ENCODE measurements at places on chromosomes 1 and 21.

DNA sequence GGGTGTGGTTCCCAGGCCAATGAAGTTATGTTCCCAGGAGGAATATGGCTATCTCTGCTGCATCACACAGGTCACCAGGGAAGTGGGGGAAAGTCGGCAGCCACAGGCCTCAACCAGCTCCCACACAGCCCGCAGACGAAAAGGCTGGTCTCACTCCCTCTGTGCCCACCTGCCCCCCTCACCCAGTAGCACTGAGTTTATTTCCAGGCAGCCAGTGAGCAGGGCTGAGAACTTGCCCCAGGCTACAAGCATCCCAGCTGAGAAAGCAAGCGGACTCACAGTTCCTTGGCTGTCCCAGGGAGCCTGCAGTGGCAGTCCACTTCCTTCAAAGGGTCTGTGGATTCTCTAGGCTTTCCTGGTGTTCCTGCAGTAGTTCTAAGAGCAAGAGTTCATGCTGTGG is 68.9 kb downstream of the SLC5A9 start:
- no peak for DNase-seq

DNA sequence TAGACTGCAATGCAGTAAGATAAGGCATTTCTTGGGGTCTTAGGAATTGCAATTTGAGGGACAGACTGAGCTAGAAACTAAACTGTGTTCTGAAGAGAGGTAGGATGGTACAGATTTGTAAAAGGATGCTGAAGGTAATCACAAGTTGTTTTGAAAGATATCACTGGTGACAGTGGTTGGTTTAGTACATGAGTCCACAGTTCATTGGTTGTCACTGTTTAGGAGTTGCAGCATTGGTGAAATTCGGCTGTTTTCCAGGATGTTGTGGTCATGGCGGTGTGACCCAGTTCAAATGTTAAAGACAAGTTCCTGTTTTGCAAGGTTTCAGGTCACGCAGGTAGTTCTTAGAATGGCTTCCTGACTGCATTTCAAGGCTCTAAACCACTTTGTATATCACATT is 292.8 kb upstream of the B3GALT2 start:
- peak; percentile 51 for DNase-seq

- no peak for DNase-seq
Measured at GRCh38 chr1:230250666-230251065, 175.5 kb downstream of the PGBD5 start.

GRCh38 chr1:205706601-205707502 is 26.5 kb upstream of the SLC45A3 start:
- no peak for DNase-seq

DNA sequence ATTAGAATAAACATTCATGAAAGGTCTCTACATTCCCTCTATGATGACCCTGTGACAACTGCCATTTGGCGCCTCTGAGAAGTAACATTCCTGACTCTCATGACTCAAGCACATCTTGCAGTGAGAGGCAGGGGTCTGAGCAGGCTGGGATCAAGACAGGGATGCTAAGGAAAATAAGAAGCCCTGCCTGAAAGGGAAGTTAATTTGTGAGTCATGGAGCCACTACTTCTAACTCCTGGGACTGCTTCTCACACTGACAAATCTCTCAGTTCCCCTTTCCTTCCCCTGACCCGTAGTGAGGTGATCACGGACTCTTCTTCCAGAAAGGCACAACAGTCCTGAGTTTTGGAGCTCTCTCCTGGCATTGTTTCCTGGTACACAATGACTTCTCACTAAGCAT is 231.9 kb downstream of the TNR start:
- no peak for DNase-seq

DNA sequence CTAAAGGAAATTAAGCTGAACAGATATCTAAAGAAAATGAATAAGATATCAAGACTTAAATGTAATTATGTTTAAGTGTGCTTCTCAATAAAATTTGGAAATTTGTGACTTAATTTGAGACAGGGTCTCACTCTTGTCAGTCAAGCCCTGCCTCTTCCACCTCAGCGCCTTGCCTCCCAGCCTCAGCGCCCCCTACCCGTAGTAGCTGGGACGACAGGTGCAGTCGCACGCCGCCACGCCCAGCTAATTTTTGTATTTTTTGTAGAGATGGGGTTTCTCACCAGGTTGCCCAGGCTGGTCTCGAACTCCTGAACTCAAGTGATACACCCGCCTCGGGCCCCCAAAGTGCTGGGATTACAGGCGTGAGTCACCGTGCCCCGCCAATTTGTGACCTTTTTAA is 117.0 kb downstream of the CLEC20A start:
- no peak for DNase-seq

GRCh38 chr1:191074881-191075280 is 597.2 kb upstream of the BRINP3 start:
- DNase-seq = no peak

GRCh38 chr1:21865943-21866706 is 54.1 kb downstream of the LDLRAD2 start:
- no peak for DNase-seq

- DNase-seq = no peak
Measured at GRCh38 chr1:119116725-119117124, 23.7 kb downstream of the WARS2 start.

- DNase-seq = no peak
Measured at GRCh38 chr1:12083766-12084165, 20.7 kb downstream of the TNFRSF8 start.

- no peak for DNase-seq
Measured at GRCh38 chr1:108583757-108584427, 24.0 kb downstream of the EEIG2 start.

DNA sequence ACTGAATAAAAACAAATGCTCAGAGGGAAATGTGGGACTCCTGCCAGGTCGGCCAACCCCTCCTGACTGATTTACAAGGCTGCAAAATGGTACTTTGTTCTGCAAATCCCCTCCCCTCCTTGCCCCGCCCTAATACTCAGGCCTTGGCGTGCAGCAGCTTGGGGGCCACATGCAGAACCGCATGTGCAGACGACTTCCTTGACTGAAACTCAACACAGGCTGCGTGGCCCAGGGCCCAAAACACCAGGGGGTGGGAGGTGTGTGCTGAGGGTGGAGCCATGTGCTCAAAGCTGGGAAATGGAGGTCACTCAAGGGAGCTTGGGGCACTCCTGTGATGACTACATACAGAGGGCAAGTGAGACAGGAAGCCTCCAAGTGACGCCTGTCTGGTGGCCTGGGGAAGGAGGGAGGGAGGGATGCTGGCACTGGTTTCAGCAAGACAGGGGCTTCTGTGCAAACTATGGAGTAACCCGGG is 87.2 kb downstream of the MRPL37 start:
- no peak for DNase-seq
